Activated naive CD4-positive, alpha-beta T cell treated with anti-CD3 and anti-CD28 coated beads, Interleukin-2, amount 50 U/mL, for 72 hours (primary cell): ENCODE measurements at places on chromosomes 2 and 18. TPM values are rescaled to one million over a fixed set of nuclear protein-coding genes. Genes with fewer than 3 reads are reported as not detected.

GRCh38 chr2:105809097-105809473 lies 64.4 kb downstream of the NCK2 start:
- DNase-seq: no peak

DNA sequence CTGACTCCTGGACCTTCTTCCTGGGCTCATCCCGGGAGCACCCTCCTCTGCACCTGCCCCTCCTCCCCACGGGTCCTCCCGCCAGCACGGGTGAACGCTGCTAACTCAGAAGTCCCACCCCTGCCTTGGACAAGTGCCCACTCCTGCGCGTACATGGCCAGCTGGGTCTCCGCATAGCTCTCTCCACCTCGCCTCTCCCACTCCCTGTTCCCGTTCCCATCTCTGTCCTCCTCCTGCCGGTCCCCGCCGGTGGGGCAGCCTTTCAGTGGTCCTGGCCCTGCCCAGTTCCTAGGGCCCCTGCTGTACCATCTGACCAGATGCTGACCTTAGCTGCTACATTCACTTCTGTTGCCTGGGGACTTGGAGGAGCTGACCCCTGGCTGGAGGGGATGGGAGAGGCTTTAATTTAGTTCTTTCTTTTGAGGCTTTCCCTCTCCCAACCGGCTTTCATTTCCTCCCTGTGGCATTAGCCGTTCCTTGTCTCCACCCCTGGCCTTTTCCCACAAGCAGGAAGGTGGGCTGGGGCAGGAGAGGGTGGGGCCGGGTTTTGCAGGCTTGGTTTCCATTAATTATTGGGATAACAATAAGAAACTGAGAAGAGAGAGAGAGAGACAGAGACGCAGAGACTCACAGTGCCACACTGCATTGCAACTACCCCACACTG lies 136.1 kb downstream of the SH3BP4 start:
- DNase-seq: no peak

Gene UGT1A4
- total RNA-seq: not detected

Gene C2orf80
- total RNA-seq: not detected

DNA sequence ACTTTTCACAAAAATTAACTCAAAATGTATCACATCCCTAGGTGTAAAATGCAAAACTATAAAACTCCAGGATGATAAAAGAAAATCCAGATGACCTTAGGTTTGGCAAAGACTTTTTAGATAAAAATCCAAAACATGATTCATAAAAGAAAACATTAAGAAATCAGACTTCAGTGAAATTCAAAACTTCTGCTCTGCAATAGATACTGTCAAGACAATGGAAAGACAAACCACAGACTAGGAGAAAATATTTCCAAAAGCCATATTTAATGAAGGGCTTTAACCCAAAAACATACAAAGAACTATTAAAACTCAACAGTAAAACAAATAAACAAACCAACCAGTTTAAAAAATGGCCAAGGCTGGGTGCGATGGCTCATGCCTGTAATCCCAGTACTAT lies 173.6 kb upstream of the SPOPL start:
- no peak for DNase-seq

Gene MC5R
- total RNA-seq: not detected

- no peak for DNase-seq
These were observed 413.8 kb downstream of the RAD51AP2 start for GRCh38 chr2:17104454-17104853.

DNA sequence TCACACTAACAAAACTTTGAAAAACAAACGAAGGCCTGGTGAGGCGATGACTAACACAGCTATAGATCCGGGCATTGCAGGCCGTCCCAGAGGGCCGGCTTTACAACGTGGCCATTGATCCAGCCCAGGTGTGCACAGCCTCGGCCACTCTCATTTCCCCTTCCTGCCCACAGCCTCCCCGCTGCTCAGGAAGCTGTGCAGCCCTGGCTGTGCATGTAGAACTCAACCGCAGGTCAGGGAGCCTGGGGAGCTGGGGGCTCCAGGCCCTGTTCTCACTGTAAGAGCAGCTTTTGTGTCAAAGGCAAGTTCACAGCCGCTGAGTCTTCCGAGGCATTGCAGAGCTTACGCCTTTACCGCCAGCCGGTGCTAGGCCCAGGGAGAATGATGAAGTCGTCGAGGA lies 87.2 kb downstream of the LONRF2 start:
- DNase-seq: no peak
